ENCODE measurements at places on chromosomes 3 and 15.

DNA sequence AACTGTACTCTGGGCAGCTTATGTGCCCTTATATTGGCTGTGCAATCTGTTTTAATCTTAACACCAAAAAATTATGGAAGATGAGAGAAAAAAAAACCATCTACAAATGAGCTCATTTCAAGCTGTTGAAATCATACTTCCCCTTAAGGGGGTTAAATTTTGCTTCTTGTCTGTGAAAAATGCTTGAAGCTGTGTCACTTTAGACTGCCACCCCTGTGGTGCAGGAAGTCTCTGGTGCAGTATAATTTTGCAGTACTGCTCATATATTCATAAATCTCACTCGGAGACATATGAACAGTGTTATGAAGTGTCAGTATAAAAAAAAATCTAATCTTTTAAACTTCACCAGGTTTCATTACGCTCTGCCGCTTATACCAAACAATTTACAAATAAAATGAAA, 30.4 kb upstream of the FEZF2 start:
- DNase-seq = no peak

- no peak for DNase-seq
Observed at GRCh38 chr3:99317201-99317600, 321.2 kb upstream of the COL8A1 start.

GRCh38 chr15:71098920-71099319, 16.4 kb upstream of the THSD4 start:
- DNase-seq = no peak

DNA sequence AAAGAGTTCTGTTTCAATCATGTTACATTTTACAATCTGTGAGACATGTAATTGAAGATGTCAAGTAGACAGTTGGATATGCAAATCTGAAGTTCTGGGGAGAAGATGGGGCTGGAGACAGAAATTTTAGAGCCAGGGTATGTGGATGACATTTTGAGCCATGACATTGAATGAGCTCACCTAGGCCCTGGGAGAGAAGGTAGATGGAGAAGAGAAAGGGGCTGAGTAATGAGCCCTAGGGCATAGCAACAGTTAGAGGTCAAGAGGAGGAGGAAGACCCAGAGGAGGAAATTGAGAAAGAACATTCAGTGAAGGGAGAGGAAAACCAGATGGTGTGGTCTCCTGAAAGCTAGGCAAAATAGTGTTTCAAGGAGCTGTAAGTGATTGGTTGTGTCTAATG, 15.3 kb downstream of the TMEM266 start:
- DNase-seq = no peak

GRCh38 chr3:21718161-21718765, 32.7 kb downstream of the ZNF385D start:
- DNase-seq = no peak

DNA sequence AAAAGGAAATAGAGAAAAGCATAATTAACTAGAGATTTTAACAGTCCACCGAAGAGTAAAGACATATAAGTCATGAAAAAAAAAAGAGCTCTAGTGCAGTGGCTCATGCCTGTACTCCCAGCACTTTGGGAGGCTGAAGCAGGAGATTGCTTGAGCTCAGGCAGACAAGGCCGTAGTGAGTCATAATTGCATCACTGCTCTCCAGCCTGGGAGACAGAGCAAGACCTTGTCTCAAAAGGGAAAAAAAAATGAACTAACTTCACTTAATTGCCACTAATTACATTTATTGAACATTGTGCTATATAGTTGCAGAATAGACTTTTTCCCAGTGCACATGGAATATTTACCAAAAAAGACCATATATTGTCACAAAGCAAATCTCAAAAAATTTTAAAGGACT, 221.8 kb downstream of the CBLB start:
- DNase-seq = no peak

DNA sequence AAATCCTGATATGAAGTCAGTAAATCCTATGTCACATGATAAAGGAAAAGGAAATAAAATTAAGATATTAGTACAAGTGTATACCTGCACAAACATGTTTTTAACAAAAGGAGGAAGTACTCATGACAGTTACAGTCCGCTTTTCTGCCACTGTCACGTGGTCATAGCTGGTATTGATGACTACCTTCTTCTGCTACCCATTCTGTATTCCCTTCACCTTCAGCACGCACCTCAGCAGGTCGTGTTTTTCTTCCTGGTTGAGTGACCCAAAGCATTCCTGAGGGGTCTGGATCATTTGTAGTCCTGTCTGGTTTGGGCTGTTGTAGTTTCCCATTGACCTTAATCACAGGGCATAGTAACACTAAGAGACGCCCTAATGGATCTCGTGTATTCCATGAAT, 35.3 kb upstream of the P2RY12 start:
- no peak for DNase-seq

DNA sequence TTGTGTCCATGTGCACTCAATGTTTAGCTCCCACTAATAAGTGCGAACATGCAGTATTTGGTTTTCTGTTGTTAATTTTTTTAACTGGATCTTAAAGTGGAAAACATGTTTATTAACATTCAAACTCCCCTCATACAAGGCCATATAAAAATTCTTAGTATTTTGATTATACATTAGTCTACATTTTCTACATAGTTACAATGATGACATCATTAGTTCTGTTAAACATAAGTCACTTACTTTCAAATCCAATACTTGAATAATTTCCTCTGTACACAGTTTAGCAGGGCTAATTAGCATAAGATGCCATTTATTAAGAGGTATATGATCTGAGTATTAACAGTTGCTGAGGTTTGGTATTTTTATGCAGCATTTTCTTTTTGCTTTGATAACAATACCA, 91.3 kb upstream of the CCDC39 start:
- no peak for DNase-seq

- no peak for DNase-seq
Observed at GRCh38 chr3:114587986-114588385, 294.2 kb downstream of the TIGIT start.

GRCh38 chr3:78825858-78826215, 942.0 kb downstream of the ROBO1 start:
- no peak for DNase-seq

DNA sequence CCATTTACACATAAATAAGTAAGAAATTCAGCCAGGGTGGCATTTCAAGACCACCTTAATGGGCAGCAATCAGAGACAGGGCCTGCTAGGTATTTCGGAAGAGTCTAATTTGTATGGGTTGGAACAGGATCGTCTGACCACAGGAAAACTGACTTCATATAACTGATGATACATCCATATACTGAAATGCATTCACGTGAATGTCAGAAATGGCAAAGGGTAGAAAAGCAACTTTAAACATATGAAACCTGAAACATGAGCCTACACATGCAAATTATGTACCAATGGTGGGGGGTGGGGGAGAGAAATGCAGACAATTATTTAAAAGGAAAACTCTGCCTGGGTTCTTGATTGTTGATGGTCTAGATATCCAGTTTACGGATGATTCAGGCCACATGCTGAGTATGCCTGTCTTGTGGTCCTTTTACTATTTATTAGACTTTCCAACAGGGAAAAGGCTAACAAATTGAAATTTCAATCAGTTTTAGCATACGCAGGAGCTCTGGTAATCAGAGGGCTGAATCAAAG, 582.2 kb downstream of the FOXP1 start:
- no peak for DNase-seq

DNA sequence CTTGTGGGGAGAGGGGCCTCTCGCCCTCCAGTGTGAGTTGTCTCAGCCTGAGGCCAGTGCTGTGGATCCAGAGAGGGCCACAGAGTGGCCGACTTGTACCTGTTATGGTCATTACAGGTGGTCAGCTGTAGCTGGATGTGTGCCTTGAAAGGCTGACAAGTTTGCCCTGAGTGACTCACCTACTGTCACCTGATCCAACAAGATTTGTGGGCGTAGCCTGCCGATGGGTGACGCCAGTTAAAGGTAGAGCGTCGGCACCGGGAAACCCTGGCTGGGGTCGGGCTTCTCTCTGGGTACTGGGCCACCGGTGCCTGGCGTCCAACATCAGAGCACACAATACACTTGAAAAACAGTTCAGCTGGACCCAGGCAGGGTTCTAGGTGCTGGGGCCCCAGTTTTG, 2.8 kb upstream of the ISG20 start:
- peak; percentile 68 for DNase-seq

DNA sequence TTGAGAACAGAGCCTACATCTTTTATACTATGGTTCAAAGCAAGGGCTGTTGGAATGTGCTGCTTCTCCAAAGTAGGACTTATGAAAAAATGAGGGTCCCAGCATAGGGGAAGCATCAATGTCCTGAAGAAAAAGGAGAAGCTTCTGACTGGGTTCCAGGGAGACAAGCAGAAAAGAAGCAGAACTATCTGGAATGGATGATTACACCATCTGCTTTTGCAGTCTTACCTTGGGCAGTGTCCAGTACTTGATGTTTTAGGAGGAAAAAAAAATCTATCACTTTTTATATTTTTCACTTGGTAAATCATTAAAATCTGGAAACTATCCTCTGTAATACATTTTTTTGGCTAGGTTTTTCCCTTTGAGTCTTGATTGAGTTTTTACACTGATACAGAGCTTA, 57.9 kb upstream of the DPH6 start:
- DNase-seq = no peak

DNA sequence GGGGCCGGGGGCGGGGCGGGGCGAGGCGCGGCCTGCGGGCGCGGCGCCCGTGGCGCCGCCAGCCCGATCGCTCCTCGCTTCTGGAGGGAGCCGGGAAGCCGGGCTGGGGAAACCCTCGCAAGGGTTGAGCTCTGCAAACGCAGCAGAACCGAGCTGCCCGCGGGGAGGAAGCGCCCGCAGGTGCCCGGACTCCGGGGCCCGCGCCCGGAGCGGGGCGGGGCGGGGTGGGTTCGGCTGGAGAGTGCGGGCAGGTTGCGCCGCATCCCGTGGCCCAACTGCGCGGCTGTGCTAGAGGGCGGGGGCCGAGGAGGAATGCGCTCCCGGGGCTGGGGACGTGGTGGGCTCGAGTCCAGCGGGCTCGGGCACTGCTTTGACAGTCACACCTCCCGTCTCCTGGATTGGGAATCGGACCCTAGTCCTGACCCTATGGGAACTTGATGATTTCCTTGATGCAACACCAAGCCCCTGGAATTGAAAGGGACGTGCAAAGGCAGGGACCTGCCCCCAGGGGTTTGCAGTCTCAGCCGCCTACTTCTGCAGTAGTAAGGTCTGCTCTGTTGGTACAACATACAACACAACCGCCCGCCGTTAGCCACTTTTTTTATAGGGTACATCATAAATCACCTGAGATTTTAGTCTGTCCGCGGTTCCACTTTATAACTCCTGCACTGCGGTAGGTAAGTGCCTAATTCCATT, 34.3 kb downstream of the ZBTB38 start:
- peak; percentile 48 for DNase-seq

GRCh38 chr3:111750278-111750884, 108.7 kb upstream of the PHLDB2 start:
- DNase-seq = no peak

DNA sequence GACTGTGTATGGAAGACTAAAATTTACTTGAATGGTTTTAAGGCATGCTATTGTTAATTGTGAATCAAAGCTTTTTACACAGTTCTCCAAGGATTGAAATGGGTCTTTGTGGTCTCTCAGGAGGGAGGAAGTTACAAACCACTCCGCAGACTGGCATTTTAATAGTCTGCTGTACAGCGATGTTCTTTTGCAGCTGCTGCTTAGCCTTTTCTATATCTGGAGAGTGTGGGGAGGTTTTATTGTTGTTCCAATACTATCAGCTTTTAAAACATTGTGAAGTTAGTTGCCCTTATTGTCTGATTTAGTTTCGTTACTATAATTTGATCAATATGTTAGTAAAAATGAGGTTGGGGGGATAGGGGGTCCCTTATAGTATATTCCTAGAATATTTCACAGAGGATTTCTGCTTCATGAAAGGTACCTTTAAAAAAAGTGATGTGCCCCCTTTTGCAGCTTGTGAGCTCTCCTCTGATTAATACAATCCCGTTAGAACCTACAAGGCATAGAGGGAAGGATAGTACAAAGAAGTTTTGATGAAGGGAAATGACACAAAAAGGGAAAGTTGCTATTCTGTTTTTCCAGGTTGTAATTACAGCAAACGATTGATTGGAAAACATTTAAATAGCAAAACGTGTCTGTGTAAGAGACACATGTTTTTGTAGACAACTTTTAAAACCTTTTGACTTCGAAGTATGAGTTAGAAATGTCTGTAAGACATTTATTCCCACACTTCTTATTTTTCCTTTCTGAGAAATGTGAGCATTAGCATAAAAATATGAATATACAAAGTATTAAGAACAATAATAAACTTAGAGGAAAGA, 158.3 kb upstream of the CGNL1 start:
- no peak for DNase-seq

- DNase-seq = no peak
Observed at GRCh38 chr3:95615592-95616310, 1198.6 kb upstream of the EPHA6 start.

DNA sequence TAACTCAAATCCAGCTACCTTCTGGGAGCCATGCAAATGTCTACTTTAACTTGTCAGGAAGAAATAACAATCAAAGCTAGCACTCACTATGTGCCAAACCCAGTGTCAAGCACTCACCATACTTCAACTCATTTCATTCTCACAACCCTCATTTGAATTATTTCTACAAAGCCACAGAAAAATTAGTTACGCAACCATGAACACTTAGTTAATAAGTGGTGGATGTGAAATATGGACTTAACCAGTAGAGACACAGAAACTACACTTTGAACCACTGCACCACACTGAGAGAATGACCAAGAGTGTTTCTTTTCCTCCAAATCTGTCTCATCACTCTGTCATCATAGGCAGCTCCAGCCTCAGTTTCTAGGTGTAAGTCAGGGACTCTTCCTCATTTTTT, 91.0 kb upstream of the MBNL1 start:
- DNase-seq = no peak

GRCh38 chr3:174620138-174620537, 239.0 kb upstream of the NAALADL2 start:
- no peak for DNase-seq
